Ascending aorta (tissue), 2 donors: ENCODE measurements at places on chromosomes 4 and X. TPM values are rescaled to one million over a fixed set of nuclear protein-coding genes. Genes with fewer than 3 reads are reported as not detected.

Gene LRIT3
- not detected for total RNA-seq

Gene TAF7L
- not detected for total RNA-seq

Gene SOX3
- total RNA-seq = not detected

Gene EMCN
- total RNA-seq = 24.6 TPM

Gene IL13RA2
- total RNA-seq = 2.6 TPM

Gene LANCL3
- 1.7 TPM for total RNA-seq

Gene CETN2
- 7.8 TPM for total RNA-seq

Gene ZFX
- total RNA-seq = 23.4 TPM

Gene BTC
- total RNA-seq = 6.9 TPM

Gene PLXNB3
- 99.1 TPM for total RNA-seq

Gene TEX13C
- not detected for total RNA-seq

Gene CPEB2
- total RNA-seq = 30.4 TPM

GRCh38 chrX:44675362-44676024 is 132.8 kb upstream of the FUNDC1 start:
- DNase-seq = no peak

DNA sequence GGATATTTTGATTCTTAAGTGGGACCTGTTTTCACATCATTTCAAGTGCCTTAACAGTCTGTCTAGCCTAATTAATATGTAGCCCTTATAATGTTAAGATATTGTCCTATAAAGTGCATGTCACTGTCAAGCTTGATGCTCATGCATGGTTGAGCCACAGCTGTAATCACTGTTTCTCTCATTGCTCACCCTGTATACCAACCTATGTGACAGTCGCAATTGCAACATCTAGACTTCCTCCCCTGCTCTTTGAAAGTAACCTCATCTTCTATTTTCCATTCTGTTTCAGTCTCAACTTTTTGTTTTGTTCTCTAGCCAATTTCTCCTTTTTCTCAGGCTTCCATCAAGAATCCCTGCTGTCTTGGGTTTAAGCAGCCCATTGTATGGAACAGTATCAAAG is 24.4 kb upstream of the MSL3 start:
- DNase-seq = no peak

GRCh38 chr4:6740347-6740746 is 24.4 kb downstream of the BLOC1S4 start:
- DNase-seq = peak; percentile 15

DNA sequence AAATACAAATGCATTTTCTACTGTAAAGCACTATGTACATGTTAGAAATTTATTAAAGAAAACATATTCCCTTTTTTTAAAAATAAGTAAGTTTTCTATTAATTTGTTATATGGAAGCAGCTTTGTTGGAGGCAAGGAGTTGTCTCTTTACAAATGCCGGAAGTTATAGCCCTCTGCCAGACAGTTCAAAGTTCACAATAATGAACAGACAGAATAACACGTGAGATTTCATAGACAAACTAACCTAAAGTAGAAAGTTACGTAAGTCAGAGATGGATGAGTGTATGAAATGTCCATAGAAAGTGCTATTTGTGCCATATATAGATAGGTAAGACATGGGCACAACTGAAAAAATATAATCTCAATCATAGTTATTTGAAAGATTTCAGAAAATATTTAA is 43.9 kb upstream of the NEIL3 start:
- no peak for DNase-seq

- DNase-seq = no peak
These were observed 94.1 kb upstream of the CITED1 start for GRCh38 chrX:72399816-72400215.

- DNase-seq = no peak
These were observed 75.9 kb downstream of the HCCS start for GRCh38 chrX:11187001-11187400.

GRCh38 chr4:176443646-176444409 is 124.1 kb downstream of the SPCS3 start:
- no peak for DNase-seq

DNA sequence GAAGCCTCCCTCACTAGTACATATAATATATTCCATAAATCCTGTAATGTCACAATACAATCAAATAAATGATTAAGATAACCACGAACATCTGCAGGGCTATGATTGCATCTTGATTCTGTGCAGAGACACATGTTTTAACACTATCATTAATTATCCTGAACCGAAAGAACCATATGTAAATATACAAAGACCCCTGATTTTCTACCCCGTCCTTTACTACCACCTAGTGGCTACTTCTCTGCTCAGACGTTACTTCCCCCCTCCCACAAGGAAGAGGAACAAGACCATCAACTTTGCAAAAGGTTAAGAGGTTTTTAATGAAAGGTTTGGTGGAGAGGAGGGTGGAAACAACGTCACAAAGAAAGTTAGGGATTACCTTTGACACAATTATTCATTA is 134.0 kb downstream of the COL4A6 start:
- no peak for DNase-seq

DNA sequence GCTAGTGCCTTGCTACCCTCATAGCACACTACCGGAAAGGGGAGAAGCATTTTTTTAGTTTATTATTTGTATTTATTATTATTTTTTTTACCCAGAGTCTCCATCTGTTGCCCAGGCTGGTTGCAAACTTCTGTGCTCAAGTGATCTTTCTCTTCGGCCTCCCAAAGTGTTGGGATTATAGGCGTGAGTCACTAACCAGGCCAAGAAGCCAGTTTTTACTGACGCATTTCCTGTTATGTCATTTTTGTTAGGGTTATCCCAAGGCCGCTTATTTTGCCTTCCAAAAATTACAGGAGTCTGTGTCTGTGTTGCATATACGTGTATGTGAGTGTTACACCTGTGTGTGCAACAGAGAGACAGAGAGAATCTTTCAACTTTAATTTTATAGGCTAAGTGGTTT is 404.5 kb downstream of the GBA3 start:
- DNase-seq = no peak

DNA sequence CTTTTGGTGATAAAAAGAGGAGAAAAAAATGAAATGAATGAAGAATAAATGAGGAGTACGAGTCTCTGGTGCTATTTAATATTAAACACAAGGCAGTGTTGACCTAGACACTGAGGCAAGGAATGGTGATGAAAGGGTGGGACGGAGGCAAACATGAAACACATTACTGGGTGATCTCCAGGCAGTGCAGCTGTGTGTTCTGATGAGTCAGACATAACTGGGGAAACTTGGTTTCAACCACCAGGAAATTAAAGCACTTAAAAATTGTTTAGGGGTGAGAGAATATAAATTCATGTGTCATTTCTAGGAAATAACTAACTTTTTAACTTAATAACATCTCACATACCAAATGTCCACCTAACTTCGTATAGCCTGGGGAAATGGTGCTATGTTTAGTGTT is 19.7 kb upstream of the CXCL6 start:
- no peak for DNase-seq

DNA sequence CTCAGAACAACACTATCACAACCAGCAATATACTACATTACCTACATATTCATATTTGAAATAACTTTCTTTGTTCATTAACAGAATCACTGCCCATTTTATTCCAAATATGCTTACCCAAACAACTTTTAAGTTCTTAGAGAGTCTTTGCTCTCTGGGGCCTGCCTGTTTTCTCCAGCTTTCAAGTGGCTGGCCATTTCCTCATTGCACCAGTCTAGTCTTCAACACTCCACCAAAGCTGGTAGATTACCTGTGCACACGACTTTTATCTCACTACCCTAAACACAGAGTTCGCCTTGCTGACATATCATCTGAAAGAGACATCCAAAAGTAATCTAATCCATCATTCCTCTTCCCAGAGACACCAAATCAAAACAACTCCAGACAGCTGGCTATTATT is 66.2 kb downstream of the PRDM5 start:
- DNase-seq = no peak

DNA sequence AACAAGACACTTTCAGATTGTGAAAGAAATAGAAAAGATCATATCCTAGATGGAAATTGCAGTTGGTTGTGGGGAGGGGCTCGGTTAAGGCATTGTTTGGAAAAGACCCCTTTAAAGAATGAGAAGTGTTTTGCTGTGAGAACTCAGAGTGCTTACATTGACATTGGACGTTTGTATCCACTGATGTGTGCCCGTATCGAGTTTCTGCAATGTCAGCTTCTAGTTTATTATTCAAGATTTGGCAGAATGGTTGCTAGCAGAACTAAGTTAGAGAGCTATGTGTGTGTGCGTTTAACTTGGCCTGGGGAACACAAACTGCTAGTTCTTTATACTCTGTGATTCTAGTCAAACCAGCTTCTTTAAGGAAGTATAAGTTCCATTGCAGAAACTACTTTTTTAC is 2702.5 kb downstream of the PCDH7 start:
- DNase-seq = no peak

- DNase-seq = no peak
These were observed 102.4 kb upstream of the PLAC1 start for GRCh38 chrX:134760650-134761049.

DNA sequence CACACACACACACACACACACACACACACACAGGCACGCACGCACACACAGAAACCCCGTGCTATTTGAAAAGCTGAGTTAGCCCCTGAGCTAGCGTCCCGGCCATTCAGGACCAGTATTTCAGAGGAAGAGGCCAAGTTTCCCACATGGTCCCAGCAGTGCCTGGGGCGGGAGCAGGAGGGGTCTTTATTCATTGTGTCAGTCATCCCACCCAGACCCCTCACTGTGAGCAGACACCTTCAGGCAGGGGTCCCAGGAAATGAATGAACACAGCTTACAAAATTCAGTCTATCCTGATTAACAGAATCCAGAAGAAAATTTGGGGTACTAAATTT is 58.1 kb downstream of the ZFYVE28 start:
- peak; percentile 47 for DNase-seq

DNA sequence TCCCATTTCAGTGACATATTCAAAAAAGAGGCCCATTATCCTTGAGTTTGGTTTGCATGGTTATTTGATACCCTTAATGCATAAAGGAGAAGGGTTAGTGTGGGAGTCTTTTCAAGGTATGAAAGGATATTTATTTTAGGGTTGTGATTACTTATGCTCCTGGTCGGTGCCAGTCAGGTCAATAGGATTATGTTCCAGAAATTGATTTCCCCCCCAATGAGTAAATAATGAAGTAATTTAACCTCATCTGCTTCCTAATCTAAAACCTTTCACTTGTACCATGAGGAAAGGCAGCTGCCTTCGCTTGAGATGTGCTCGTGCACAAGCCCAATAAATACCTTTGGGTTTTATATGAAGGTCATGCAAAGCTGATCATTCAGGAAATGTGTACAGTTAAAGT is 55.0 kb upstream of the NR0B1 start:
- DNase-seq = no peak

GRCh38 chr4:73450398-73451004 is 14.5 kb downstream of the AFP start:
- no peak for DNase-seq

- no peak for DNase-seq
These were observed 370.4 kb upstream of the CPEB2 start for GRCh38 chr4:14631806-14632440.

GRCh38 chr4:1837069-1837468 is 18.9 kb downstream of the LETM1 start:
- DNase-seq = no peak

GRCh38 chr4:96681218-96681617 is 841.3 kb downstream of the PDHA2 start:
- DNase-seq = no peak

DNA sequence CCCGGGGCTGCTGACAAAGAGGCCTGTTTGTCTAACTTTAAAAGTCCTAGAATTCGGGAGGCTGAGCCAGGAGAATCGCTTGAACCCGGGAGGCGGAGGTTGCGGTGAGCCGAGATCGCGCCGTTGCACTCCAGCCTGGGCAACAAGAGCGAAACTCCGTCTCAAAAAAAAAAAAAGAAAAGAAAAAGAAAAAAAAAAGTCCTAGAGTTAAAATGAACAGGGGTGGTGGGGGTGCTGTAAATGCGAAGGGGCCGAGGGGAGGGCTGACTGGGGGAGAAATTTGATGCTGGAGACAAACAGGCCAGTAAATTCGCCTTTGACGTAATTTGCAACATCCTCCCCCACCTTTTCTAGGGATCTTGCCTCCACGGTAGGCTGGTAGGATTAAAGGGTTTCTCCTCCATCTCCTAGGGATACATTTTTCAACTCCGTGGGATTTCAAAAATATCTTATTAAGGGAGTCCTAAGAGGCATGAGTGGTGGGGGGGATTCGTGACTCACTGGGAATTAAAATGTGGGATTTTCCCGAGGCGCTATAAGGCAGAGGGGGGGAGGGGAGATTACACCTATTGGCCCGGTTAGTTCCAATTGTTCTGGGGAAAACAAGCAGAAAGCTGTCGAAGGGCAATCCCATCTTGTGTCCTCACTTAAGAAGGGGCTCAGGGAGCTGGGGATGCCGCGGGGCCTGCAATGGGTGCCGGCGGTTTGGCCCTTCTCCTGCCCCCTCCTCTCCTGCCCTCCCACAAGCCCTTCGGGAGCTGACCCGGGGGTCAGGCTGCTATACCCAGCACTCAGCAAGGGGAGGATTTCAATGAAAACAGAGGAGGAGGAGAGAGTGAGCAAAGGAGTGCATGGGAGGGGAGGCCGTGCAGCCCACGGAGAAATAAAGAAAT is 3.0 kb upstream of the BCOR start:
- no peak for DNase-seq

GRCh38 chr4:16205298-16206164 is 20.7 kb downstream of the TAPT1 start:
- DNase-seq = no peak

DNA sequence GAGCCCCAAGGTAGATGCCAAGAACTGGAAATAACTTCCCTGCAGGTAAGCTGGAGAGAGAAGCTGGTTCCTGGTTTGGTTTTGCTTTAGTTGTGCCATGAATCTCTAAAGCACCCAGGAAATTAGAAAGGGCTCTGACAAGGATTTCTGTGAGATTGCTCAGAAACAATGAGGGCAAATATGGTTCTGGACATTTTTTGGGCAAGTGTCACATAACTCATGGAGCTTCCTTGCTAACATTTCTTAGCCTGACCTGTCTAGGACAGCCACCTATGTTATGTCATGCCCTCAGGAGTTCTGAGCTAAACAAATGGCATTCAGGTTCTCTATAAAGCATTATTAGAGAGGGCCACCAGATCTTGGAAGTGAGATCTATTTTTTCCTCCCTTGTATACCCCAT is 131.8 kb downstream of the GUCY2F start:
- no peak for DNase-seq

DNA sequence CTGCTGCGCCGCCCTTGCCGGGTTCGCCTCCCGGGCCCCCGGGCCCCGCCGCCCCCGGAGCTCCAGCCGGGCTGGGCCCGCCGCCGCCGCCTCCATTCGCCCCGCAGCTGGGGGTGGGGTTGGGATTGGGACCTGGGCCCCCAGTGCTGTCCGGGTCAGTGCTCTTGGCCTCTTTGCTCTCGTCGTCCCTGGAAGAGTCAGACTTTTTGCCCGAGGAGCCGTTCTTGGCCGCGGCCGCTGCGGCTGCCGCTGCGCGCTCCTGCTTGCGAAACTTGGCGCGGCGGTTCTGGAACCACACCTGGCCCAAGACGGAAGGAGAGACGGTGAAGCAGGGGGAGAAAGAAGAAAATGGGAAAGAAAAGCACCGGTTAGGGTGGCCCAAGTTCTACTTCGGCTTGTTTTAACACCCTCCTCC is 2.5 kb downstream of the PHOX2B start:
- DNase-seq = no peak
